Midbrain (tissue), 1 donor: ENCODE measurements at places on chromosomes 4 and X.

DNA sequence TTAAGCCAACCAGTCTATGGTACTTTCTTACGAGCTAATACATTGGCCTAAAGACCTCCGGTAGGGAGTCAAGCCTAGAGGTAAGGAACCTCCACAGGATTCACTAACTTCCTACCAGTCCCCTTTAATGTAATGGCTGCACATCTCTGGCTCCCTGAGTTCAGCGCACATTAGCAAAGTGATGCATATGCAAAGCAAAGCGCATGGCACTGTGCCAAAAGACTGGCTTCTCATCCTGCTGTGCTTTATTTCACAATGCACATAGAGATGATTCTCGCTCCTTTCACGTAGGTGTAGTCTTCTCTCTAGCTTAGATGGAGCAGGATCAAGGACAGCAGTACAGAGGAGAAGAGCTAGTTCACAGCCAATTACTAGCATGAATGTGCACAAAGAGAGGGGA lies 14.6 kb upstream of the CLTRN start:
- DNase-seq: no peak

DNA sequence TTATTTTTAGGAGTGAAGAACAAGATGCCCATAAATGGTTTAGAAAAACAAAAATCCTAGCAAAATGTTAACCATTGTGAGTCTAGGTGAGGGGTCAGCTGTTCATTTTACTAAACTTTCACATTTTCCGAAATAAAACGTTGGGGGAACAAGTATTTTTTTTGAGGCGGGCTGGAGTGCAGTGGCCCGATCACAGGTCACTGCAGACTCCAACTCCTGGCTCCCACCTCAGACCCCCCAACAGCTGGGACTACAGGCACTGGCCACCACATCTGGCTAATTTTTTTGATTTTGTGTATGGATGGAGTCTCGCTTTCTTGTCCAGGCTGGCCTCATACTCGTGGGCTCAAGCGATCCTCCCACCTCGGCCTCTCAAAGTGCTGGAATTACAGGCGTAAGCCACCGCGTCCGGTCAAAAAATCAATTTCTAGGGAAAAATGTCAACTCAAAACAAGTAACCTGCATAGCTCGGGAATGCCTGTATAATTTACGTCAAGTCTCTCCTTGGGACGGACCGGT lies 742 bp upstream of the TAF1 start:
- DNase-seq: no peak

DNA sequence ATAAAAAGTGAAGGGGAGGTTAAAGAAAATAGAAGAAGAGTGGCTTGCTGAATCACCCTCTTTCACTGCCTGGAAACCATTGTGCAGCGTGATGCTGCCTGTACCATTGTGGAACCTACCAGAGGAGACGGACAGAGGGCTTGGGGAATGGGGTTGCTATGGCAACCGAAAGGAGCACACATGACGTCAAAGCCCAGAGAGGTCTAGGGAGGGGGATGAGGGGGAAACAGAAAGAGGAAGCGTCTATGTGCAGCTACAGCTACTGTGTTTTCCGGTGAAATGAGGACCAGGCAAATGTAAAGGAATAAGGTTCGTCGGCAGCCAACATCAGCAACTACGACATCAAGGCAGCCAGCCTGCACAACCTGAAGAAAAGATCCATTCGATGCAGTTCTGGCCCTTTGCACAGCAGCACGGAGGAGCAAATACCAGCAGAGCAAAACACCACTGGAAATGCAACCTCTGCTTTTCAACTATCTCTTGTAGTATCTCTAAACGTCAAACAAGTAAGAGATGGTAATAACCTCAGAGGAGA lies at the start of gene MAPK10:
Gene MAPK10, minus strand, starts transcription at position 110 of the 535 bp plus-strand sequence.
- peak; percentile 96 for DNase-seq

DNA sequence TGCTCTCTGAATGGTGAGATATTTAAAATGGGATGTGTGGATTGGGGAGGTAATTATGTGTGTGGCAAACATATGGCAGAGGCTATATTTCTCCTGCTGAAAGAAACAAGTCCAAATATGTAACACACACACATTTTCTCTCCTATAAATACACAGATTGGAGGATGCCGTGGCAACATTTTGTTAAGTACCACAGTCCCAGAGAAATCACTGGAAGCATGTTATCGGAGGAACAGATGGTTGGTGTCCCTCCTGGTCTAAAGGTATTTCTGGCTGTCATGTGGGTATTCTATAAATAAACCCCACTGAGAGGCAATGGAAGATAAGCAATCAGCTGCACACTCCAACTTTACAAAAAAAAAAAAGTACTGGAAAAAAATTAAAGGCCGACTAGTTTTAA lies 528.3 kb upstream of the BOD1L1 start:
- DNase-seq: no peak

- no peak for DNase-seq
Observed at GRCh38 chrX:147565237-147565636, 346.5 kb upstream of the FMR1 start.

DNA sequence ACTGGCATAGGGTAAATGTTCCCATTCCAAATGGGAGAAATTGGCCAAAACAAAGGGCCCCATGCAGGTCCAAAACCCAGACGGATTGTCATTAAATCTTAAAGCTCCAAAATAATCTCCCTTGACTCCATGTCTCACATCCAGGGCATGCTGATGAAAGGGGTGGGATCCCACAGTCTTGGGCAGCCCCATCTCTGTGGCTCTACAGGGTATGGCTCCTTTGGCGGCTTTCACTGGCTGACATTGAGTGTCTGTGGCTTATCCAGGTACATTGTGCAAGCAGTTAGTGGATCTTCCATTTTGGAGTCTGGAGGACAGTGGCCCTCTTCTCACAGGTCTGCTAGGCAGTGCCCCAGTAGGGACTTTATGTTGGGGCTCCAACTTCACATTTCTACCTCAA lies 772.9 kb upstream of the INTU start:
- no peak for DNase-seq

- DNase-seq: no peak
Observed at GRCh38 chr4:186935901-186936300, 212.2 kb upstream of the FAT1 start.

DNA sequence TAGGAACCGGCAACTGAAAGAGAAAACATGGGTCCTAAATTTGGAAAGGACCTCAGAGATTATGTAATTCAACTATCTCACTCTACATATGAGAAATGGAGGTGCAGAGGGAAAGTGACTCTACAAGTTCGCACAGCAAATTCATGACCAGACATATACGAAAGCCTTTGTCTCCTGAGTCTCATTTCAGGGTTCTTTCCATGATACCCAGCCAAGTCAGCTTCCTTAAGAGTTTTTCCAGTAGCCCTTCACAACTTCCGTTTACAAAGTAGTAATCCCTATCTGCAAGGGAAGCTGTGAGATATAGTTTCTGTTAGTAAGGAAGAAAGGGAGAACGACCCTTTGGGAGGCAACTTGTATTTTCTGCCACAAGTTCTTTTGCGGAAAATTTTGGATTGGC lies 110.6 kb downstream of the TEX13A start:
- no peak for DNase-seq

DNA sequence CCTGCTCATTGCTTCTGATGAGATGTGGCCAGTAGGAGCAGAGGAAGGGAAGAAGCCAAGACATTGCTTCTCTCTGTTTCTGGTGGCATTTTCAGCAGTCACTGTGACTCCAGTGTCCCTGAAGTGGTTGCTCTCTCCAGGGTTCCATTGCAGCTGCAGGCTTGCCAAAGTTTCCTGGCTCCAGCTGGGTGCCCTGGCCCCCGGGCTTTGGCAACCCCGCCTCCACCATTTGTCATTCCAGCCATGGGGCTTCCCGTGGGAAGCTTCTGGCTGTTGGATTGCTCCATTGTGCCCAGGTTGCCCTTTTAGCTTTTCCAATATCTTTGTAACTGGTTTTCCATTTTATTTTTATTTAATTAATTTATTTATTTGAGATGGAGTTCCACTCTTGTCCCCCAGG lies 12.7 kb downstream of the FGFBP1 start:
- DNase-seq: no peak

DNA sequence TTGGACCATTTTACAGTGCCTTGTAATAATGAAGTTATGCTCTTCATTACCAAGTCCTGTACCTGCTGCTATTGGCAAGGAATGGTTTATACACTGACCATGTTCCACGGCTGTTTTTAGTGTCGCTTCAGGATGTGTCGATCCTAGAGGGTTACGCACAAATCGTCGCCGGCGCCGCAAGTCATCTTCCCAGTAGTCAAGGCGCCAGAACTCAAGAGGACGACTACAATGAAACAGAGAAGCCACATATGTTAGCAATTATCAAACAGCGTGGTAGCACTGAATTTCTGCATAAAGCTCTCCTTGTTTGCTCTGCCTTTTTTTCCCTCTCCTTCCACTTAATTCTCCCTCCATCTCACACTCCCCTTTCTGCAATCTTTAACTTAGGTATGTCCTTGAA lies 17.0 kb downstream of the MAB21L2 start:
- DNase-seq: no peak

GRCh38 chr4:86834901-86835300 lies 14.3 kb downstream of the SLC10A6 start:
- no peak for DNase-seq

- DNase-seq: peak; percentile 27
Observed at GRCh38 chr4:152901205-152901604, 34.9 kb upstream of the FHDC1 start.

DNA sequence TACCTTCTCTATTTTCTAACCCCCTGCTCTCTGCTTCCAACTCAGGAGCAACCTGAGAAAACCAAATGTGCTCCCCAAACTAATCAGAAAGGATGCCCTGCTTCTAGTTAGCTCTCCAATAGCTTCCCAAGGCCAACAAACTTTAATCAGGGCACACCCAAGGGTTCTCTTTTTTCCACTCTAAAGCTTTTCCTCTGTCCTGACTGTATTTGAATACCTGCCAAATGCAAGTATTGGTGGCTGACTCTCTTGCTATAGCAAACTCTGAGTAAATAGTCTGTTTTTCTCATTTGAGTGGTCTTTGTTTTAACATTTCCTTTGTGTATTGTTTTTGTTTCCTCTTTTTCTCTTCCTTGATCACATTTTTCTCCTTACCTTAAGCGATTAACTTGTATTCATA lies 52.5 kb downstream of the GBA3 start:
- DNase-seq: no peak

GRCh38 chr4:140252742-140253555 lies 99.0 kb upstream of the MAML3 start:
- DNase-seq: peak; percentile 92

- DNase-seq: no peak
Observed at GRCh38 chrX:11557120-11557519, 108.6 kb downstream of the ARHGAP6 start.

DNA sequence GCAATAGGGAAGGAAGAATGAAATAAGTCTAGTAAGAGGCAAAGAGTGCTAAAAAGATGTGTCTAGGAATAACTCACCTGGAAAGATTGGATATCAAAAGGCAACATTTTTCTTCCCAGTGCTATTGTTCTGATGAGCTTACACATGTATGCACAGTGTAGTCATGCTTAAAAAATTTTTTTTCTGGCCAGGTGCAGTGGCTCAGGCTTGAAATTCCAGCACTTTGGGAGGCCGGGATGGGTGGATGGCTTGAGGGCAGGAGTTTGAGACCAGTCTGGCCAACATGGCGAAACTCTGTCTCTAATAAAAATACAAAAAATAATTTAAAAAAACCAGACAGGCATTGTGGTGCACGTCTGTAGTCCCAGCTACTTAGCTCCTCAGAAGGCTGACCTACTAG lies 795.8 kb upstream of the IGFBP7 start:
- no peak for DNase-seq

GRCh38 chr4:121786221-121786620 lies 14.9 kb upstream of the EXOSC9 start:
- no peak for DNase-seq

GRCh38 chr4:30950737-30951136 lies 230.6 kb downstream of the PCDH7 start:
- DNase-seq: no peak

DNA sequence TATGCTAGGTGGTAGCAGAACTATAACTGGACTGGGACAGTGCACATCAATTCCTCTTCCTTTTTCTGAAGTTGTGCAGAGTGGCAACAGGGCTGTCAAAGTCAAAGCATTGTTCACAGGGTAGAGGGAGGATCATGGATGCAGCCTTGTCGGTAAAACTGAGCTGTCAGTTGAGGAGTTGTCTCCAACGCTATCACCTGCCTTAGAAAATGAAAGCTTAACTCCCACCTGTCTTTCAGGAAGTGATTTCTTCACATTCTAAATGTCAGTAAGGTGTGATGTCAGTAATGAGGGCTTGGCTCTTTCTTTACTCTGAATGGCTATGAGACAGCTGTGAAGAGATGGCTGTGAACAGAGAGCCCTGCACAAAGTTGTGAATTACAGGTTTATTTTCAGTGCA lies 66.4 kb upstream of the BANK1 start:
- DNase-seq: no peak

DNA sequence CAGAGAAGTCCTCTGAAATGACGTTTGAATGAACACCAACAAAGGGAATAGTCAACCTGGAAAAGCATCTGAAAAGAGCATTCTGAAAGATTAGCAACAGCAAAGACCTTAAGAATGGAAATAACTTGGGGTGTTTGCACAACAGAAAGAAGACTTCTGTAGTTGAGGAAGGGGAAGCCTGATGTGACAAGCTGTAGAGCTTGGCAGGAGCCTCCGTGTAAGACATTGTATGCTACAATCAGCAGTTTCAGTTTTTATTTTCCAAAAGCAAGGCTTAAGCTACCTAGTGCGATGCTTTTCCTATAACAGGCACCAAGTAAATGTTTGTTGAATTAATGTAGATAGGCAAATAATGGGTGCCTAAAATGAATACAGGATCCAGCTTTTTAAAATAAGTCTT lies 484.0 kb downstream of the SPRY1 start:
- DNase-seq: no peak

- DNase-seq: no peak
Observed at GRCh38 chr4:152110780-152111179, 350.0 kb upstream of the GATB start.

DNA sequence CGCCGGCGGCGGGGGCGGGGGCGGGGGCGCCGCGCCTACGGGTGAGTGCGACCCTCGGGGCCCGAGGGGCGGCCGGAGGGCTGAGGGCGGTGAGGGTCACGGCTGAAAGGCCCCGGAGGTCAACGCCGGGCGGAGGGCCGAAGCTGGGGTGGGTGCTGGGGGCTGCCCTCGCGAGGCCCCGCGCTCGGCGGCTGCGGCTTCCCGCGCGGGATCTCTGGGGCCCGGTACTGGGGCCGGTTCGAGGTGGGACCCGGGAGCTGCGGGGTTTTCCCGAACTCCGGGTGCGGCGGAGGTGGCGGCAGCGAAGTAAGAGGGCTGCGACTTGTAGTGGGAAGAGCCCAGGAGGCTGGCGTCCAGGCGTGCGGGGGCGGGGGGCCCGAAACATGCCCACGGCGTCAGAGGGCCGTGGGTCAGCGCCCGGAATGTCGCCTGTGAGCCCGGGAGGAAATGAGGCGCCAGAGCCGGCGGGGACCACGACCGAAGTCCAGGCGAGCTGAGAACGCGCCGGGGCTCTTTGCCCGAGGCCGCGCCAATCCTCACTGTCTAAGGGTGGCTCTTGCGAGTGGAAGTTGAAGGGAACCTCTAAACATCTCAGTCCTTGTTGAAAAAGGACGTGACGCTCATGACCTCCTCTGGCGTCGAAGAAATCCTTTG lies 407 bp downstream of the IL13RA1 start:
- no peak for DNase-seq

GRCh38 chrX:149043401-149043800 lies 461.7 kb downstream of the IDS start:
- DNase-seq: no peak

GRCh38 chr4:5812506-5813229 lies 80.2 kb downstream of the CRMP1 start:
- DNase-seq: peak; percentile 68
